ENCODE measurements at places on chromosomes 16 and 17.

DNA sequence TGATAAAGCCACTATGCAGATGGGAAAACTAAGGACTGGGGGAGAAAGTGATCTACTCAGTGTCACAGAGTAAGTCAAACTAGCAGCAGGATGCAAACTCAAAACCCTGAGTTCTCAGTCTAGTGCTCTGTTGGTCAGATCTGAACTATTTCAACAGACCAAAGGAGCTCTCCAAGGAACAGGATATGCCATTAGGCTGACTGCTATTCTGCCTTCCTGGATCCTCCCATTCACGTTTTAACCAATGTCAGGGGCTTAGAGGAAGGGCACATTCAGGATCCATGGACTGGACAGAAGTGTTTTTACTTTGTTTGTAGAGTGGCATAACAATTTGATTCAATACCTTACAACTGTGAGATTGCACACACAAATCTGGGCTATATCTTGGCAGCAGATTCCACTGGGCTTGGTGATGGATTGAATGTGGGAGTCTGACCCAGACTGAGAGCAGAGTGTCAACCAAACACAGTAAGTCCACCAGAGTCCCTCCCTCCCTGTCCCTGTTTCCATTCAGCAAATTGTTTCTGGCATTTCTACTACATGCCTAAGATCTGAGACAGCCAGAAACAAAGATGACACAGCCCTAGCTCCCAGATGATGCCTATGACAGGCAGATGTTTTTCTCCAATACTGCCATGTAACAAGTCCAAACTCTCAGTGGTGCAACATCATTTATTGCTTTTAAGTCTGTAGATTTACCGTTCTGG, 337.8 kb upstream of the CDH5 start:
- DNase-seq = no peak

DNA sequence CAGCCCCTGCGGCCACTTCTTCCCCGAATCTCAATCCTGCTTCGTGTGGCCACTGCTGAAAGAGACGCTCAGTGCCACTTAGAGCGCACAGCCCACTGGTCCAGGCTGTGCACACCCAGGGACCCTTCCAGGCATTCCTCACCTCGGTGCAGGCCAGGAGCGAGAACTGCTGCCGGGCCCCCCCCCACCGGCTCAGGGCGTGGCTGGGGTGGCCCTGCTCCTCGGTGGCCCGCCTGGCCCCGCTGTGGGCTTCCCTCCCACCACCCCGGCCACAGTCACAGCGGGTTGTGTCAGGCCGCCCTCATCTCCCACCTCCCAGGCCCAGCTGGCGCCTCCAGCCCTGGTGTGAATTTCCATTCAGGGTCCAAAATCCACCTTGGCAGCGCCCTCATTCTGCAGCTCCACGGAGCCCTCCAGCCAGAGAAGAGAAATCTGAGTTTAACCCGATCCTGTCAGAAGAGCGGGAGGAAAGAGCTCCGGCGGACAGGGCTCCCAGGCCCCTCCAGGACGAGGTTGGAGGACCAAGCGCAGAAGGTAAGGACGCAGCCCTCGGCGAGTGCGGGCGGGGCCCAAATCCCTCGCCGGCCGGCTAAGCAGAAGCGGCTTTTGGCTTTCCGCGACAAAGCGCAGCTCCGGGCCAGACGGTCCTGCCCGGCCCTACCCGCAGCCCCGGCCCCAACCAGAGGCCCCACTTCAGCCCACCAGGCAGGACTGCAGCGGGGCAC, 12.0 kb downstream of the TBC1D16 start:
- DNase-seq = no peak

- no peak for DNase-seq
Observed at GRCh38 chr16:59045501-59045900, 311.4 kb upstream of the GOT2 start.

DNA sequence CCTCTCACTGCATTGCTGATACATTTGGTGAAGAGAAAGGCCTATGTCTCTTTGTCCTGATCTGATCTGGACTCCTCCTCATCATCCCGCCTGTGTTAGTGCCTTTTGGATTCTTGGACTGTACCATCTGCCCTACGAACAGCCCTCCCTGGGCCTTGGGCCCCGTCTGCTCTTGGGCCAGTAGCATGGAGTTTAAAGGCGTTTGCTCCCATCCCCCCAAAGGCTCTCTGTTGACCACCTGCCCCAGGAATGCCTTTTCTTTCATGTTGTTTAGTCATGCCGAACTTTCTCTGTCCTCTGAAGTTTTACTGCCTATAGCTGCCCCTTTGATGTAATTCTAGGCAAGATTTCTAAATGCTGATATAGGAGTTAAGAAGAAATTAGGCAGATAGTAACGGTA, 30.9 kb upstream of the MEAK7 start:
- DNase-seq = no peak

DNA sequence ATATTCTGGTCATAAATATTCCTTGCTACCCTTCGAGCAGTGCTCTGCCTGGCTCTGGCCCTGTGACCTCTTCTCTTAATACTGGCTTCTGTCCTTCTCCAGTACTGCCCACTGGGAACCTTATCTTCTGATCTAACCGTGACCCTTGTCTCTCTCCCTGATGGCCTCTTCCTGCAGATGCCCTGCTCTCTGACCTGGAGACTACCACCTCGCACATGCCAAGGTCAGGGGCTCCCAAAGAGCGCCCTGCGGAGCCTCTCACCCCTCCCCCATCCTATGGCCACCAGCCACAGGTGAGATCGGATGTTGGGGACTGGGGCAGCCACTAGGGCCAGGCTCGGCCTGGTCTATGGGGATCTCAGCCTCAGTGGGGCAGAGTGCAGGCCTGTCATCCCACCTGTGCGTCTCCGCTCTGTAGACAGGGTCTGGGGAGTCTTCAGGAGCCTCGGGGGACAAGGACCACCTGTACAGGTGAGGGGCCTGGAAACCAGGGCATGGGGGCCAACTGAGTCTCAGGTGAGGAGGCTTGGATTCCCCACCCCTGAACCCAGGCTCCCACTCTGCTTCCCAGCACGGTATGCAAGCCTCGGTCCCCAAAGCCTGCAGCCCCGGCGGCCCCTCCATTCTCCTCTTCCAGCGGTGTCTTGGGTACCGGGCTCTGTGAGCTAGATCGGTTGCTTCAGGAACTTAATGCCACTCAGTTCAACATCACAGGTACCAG, 1.5 kb downstream of the TGFB1I1 start:
- no peak for DNase-seq

- DNase-seq = no peak
Observed at GRCh38 chr16:69402439-69402838, 16.6 kb upstream of the TERF2 start.

GRCh38 chr17:71022758-71023157, 853.4 kb downstream of the KCNJ2 start:
- no peak for DNase-seq

DNA sequence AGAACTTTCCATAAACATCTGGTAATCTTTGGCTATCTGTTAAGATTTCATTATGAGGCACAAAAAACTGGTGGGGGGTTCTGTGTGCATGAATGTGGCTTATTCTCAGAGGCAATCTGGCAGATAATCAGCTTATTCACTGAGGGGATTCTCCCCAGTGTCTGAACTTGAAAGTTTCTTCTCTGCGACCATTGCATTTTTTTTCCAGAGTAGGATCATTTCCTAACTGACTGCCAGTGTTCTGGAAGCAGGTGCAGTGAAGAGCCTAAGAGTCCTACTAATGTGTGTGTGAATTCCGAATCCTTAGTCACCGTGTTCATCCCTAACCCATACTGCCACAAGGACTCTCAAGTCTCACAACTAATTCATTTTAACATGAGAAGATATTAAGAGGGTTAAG, 64.9 kb upstream of the LRRC37A3 start:
- DNase-seq = no peak

- DNase-seq = no peak
Observed at GRCh38 chr17:79010304-79010646, 711 bp upstream of the CANT1 start.

DNA sequence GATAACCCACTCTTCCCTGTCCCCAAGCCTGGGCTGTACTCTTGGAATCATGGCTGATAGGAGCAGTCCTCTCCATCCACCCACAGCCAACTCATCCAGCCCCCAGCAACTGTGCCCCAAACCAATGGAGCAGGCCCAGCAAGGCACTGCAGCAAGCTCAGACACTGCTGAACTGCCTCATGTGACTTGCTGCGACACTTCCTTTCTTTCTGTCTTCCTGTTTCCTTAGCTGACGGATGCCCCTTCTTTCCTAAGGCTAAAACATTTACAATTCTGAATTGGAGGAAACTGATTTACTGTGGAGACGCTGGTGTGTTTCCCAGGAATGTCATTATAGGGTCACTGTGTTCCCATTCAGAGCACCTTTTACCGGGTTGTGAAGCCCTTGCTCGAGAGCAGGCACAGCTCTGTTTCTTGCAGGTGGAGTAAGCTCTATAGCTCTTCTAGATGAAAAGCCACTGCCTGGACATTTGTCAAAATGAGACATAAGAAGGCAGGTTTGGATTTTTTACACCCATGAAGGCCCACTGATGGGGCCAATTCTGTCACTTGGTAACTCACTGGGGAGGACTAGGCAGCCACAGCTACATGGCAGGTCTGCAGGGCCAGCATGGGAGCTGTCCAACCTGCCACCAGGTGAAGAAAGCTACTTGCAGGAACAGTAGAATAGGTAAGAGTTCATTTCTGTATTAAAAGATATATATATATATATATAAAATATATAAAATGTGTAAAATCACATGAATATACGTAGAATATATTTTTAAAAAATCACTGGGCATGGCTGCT, 27.4 kb downstream of the TMEM11 start:
- DNase-seq = no peak

DNA sequence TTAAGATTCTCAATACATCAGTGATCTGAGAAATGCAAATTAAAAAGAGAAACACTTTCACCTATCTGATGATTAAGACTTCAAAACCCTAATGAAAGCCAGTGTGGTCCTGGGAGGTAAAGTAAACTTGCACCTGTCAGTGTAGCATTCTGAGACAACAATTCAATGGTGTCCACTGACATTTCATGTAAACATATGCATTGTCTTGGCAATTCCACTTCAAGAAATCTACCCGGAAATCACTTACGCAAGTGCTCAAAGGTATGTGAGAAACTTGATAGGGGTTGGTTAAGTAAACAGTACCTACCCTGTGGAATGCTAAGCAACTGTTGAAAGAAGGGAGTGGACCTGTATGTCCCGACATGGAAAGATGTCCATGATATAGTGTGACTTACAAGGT, 2.1 kb downstream of the ST6GALNAC1 start:
- DNase-seq = no peak

DNA sequence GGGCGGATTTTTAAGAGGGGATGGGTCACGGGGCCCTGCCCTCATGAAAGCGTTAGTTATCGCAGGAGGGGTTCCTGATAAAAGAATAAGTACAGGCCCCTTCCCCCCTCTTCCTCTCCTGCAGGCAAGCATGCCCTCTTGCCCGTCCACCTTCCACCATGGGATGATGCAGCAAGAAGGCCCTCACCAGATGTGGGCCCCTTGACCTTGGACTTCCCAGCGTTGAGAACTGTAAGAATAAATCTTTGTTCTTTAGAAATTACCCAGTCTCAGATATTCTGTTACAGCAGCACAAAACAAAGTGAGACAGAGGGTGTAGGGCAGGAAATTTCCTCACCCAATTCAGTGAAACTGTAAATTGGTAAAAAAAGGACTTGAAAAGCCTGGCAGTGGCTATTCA, 27.8 kb upstream of the LCMT1 start:
- DNase-seq = no peak

DNA sequence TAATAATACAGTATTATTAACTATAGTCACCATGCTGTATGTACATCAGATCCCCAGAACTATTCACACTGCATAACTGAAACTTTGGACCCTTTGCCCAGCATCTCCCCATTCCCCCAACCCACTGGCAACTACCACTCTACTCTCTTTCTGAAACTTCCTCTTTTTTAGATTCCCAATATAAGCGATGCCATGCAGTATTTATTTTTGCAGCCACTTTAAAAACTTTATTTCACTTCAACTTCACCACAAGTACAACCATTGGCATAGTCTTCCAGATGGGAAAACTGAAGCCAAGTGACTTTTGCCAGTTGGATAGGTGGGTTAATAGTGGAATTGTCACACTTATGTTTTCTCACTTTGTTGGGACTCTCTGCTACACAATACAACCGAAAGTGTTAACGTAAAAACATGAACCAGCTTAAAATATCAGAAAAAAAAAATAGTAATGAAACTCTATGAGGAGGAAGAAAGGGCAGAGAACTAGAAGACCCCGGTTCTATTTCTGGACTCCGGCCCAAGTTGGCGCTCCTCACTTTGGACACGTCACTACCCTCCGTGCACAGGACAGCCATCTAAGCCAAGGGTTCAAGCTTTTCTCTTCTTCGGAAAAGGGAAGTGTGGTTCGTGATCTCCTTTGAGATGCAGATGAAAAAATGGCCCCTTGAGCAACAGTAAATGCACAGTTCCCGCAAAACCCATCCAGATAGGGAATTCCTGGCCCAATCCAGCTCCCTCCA, 743 bp downstream of the SHCBP1 start:
- no peak for DNase-seq

- DNase-seq = peak; percentile 93
Observed at GRCh38 chr17:59754552-59754951, 47.1 kb downstream of the VMP1 start.

DNA sequence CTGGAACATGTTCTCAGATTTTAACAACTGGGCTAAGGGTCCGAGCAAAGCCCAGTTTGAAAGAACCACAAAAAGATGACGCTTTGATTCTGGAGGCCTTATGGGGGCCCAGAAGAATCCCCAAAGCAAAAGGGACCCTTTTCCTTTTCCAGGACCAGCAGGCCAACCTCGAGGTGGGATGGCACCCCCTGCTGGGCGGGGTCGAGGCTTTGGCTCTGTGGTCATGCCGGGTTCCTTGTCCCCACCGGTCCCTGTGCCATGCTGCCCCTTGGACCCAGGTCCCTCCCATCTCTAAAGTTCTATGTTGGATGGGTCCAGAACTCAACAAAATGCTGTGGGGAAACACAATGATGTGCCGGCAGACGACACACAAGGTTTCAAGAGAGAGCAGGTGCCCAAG, 30.9 kb downstream of the TMEM204 start:
- DNase-seq = no peak

- DNase-seq = no peak
Observed at GRCh38 chr17:10827898-10828552, 9.9 kb downstream of the PIRT start.

GRCh38 chr17:57404073-57404472, 147.8 kb downstream of the MSI2 start:
- no peak for DNase-seq

- DNase-seq = no peak
Observed at GRCh38 chr16:57264950-57265371, 19.5 kb downstream of the PLLP start.

DNA sequence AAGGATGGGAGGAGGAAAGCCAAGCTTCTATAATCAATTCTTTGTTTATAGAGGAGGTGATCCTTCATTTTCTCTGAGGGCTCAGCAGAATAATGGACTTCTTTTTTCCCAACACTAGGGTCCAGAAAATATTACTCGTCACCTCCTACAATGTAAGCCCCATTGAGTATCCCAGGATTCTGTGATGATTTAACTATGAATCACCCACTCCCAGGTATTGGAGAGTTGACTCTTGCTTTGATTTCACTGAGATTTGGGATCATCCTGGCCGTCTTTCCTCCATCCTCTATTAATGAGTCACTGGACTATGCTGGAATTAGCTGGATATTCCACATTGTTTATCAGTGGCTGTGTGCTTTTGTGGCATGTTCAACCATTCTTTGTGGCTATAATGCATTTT, 452.0 kb downstream of the NPIPA7 start:
- peak; percentile 26 for DNase-seq

All from COLO829 (cell line).